Stimulated activated CD4-positive, alpha-beta T cell treated with anti-CD3 and anti-CD28 coated beads, TNF-alpha, amount 100 ng/mL, for 48 hours (primary cell): ENCODE measurements at places on chromosomes 2 and 18.

DNA sequence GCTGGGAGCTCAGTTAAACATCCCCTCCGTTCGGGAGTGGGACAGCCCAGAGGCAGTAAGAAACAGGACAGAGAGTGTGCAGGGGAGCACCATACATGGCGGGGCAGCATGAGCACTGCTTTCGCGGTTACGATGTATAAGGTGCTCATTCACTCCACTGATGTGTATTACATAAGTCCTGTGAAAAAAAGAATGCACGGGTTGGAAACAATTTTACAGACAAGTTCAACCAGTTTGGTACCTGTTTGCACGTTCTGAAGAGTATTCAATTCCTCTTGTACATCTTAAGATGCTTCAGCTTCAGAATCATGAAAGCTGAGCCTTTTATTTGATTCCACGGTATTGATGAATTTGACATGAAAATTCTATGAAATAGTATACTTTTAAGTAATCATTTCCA lies 97.8 kb upstream of the NETO1 start:
- DNase-seq, result no peak

DNA sequence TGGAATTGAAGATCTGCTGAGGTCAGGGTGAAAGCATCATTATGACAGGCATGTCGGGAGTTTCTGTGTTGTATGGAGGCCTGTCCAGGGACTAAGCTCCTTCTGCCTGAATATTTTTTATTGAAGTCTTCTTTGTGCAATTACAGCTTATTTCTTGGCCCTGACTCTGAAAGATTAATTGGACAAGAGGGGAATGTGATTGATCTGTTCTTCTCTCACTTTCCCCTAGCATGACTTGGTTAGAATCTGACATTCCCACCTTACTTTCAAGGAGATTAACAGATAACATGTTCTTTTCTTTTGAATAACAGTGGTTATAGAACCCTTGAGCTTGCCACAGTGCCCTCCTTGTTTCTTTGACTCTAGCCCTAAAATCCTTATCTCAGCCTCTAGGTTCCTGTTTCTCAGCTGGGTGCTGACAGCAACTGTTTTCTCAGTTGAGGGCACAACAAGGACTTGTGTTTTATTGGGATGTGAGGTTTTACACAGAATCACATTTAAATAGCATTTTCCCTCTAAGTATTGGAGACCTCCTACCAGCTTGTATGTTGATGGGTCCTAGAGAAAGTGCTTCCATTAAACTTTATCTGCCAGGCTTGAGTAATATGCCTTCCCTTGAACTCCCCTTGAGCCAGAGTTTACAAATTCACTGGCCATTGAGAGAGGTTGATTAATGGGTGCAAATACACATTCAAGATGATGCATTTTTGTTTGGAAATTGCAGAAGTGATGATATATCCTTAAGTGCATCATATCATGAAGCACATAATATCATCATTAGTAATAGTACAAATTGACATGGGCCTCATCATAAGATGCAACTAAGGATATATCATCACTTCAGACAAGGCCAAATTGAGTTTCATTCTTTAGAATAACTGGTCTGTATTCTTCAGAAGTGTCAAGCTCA lies 12.5 kb downstream of the TTLL4 start:
- DNase-seq, result no peak

- no peak for DNase-seq
Measured at GRCh38 chr2:207760453-207760852, 9.3 kb downstream of the FZD5 start.

DNA sequence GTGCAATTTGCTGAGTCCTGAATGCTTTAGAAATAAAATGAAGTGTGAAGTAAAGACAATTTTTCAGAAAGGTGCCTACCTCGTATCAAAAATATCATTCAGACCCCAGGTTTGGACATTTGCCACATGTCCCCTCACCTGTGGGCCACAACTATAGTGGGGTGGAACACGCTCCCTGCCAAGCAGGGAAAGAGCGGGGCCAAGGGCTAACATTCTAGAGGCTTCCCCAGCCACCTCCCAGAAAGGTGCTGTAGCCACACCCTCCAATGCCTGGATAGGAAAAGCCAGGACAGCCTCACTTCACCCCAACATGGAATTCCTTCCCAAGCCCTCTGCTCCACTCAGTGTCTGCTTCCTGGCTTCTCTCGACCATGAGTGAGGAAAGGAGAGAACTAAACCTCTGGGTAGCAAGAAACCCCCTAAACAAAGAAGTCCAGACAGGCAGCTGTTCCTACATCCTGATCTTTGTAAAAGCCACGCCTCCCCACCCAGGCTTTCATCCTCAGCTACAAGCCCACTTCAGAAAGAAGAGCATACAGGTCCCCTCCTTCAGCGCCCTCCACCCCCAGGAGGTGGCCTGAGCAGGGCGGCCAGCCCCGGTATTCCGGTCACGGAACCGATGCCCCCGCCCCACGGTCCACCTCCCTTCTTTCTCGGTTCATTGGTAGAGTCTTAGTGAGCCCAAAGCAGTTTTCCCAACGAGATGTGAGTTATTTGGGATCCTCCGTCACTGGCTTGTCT lies 2.1 kb downstream of the COL6A3 start:
- no peak for DNase-seq

DNA sequence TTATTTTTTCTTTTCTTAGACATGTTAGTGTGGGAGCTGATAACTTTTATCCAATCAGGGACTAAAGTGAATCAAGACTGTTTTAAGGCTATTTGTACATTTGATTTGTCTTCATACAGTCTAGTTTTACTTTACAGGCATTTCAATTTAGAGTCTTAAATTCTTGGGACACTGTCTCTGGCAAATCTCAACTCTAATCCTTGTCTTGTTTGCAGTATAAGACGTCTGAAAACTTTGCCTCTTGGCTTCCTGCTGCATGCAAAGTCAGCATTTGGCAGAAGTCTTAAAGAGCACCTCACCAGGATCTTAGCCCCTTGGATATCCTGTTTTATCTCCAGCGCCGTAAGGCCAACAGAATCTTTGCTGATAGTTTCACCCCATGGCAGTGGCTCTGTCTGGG lies 30.3 kb downstream of the SPOPL start:
- DNase-seq, result no peak

- no peak for DNase-seq
Measured at GRCh38 chr2:197813093-197813787, 8.8 kb downstream of the PLCL1 start.
